ENCODE measurements at places on chromosomes 5 and 9. TPM values are rescaled to one million over a fixed set of nuclear protein-coding genes. Genes with fewer than 3 reads are reported as not detected.

The IL9 gene
- not detected for polyA plus RNA-seq

DNA sequence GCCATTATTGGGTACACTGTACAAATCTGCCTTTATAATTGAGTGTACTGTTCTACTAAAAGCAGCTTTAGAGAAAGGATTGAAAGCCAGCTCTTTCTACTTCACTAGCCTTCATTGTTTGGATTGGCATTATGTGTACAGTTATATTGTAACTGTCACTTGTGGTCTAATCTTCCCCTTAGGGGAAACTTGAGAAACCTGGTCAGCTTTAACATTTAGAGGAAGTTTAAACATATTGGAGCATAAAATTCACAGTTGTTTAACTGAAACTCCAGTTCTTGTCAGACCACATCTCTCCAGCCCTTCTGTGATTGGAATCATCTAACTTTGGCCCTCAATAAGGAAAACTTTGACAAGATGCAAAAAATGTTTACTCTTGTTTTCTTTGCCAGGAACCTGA, 24.6 kb downstream of the PIK3R1 start:
- peaks cover 82% of the 10 kb centered on the region for H3K4me1 ChIP-seq
- DNase-seq, result no peak
- H3K27me3 ChIP-seq, result no peaks in the 10 kb centered on the region
- peak overlapping the region; percentile 73 for H3K4me3 ChIP-seq

DNA sequence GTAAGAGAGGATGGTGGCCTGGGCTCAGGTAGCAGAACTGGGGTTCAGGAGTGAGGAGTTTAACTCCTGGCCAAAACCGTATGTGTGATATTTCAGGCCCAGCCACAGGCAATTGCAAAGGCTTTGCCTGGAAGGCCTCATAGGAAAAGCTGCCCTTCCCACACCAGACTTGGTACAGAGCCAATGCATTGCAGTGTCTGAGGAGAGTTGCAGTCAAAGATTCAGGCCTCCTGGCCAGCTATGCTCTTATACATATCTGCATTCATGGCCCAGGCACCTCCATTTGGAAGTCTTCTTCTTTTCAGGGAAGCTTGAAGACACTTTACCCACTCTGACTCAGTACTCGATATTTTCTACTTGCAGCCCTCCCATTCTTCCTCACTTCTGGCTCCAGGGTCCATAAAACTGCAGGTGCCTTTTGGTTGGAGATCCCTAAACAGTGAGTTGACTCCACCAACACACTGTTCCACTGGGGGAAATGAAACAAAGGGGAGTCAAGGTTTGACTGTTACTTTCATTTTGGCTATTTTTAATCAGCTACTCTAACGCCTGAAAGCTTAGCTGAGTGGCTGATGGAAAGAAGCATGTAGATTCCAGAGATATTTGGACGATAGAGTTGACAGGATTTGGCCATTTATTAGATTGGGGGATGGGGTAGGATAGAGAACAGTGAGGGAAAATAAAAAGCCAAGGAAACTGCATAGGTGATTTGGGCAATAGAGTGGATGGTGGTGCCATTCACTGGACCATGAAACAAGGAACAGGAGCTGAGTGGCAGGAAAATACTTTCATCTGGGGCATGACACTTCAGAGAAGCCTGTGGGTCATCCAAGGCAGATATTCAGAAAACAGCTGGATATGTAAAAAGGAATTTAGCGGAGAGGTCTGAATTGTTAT, 30.6 kb upstream of the IL33 start:
- H3K4me3 ChIP-seq, result no peak overlapping the region
- peak overlapping the region; percentile 11 for H3K27ac ChIP-seq
- no peaks in the 10 kb centered on the region for H3K4me1 ChIP-seq
- DNase-seq, result no peak
- no peaks in the 10 kb centered on the region for H3K27me3 ChIP-seq
- no peaks in the 10 kb centered on the region for H3K36me3 ChIP-seq

- H3K4me3 ChIP-seq, result no peak overlapping the region
- no peaks in the 10 kb centered on the region for H3K36me3 ChIP-seq
- H3K27ac ChIP-seq, result no peak overlapping the region
These were observed 48.0 kb downstream of the CAMK2A start for GRCh38 chr5:150241298-150242160.

- H3K4me1 ChIP-seq, result no peaks in the 10 kb centered on the region
- no peak for DNase-seq
- no peaks in the 10 kb centered on the region for H3K36me3 ChIP-seq
- H3K4me3 ChIP-seq, result no peak overlapping the region
- no peak overlapping the region for H3K27ac ChIP-seq
These were observed 2217.4 kb upstream of the WWC1 start for GRCh38 chr5:166073901-166074581.

The MLANA gene
- 0.27 TPM for polyA plus RNA-seq

The APC gene
- polyA plus RNA-seq, result 14.3 TPM
